ENCODE measurements at places on chromosomes 5 and 9.

DNA sequence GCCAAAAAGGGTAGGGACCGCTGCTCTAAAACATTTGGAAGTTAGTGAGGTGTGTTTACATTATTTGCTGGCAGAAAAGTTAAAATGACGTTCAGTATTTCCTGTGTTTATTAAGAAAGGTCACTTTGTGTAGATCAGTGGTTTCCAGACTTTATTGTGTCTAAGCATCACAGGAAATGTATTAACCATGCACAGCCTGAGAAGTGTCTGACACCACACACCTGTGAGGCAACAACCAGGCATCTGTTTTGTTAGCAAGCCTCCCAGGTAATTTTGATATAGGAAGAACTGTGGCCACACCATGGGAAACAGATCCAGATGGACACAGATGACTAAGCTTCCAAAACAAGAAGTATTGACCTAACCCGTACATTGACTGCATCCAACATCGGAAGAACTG is 12.0 kb downstream of the TTC1 start:
- DNase-seq: no peak

GRCh38 chr5:92939428-92939827 is 641.6 kb downstream of the NR2F1-AS1 start:
- peak; percentile 94 for DNase-seq

GRCh38 chr9:128323791-128324190 is 1.2 kb downstream of the COQ4 start:
- no peak for DNase-seq

DNA sequence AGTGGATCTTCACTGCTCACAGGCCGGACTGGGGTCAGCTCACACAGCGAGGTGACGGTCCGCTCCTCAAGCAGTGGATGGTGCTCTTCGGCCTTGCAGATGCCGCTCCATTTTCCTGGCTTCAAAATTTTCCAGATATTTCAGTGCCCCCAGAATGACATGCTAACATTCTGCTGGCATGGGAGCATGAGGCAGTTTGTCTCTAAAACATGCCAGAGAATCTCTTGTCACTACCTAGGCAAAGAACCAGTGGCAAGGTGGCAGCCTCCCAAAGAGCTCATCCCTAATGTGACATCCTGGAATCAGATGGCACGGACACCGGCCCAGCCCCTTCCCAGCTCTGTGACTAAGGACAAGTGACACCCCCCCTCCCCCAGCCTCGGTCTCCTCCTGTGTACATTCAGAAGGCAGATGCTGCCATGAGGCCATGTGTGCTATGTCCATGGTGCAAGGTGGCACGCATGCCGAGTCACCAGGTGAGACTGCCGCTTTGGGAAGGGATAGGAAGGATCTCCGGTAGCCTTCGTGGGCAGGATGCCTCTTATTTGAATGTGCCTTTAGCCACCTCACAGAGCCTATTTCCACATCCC is 2.7 kb downstream of the S1PR3 start:
- DNase-seq: no peak

DNA sequence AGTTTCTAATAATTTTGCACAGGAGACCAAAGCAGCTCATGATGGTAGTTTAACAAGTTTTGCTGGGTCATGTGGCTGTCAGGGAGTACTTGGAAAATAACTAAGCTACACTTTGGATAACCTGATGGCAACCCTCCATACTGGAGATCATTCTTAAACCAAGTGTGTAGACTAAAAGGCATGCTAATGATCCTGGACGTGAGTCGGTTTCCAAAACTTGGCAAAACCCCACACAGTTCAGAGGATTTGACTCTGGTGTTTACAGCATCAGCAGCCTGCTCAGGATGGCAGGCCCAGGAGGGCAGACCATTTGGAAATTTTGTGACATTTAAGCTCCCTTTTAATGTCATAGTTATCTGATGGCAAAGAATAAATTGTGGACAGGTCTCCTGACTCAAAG is 196.5 kb upstream of the EFNA5 start:
- no peak for DNase-seq

GRCh38 chr9:19138084-19138483 is 10.8 kb upstream of the PLIN2 start:
- no peak for DNase-seq

DNA sequence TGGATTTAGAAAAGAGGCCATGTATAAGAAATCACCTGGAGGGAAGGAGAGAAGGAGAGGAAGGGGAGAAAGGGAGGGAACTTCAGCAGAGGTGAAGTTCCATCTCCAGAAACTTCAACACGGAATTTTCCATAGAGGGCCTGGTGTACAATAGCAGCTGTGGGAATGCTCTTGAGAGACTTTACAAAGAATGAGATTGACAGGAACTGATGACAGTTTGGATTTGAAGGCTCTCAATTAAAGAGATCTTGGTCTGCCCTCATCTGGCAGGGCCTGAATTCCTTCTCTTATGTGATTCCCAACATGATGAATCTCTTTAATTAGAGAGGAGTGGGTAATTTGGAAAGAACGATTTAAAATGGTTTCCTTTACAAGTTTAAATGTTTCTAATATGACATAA is 143.5 kb downstream of the MLLT3 start:
- no peak for DNase-seq

DNA sequence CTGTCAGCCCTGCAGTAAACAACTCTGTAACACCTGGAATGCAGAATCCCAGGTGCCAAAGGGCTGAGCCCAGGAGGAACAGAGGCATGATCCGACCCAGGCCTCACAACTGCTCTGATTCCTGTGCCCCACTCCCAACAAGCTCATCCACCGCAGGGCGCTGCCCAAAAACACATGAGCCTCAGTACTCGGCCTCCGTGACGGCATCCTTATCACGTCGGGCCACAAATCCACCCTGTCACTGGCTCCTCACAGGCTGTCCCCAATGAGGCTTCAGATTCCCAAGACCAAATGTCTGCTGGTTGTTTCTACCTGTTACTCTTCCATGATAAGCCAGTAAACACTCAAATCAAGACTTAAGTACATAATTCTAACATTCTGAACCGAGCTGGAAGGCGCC is 15.2 kb downstream of the QSOX2 start:
- no peak for DNase-seq

GRCh38 chr5:132497488-132497997 is 7.0 kb upstream of the IRF1 start:
- DNase-seq: no peak

DNA sequence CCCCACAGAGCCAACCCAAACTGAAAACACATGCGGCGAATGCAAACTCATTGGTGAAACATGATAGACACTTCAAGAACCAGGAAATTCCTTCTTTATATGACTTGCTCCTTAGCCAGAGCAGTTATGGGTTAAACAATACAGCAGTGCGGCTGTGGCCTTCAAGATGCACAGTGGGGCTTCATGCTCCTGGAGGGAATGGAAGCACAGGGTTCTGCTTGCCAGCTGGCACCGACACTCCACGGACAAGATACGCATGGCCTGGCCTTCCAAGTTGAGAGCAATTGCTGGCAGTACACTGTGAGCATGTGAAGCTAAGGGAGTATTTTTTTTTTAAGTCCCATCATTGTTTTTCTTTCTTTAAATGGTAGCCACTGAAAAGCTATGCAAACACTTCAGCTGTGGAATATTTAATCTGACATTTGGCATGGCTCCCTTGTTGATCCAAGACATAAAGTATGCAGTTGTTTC is 451.6 kb upstream of the CD180 start:
- no peak for DNase-seq

DNA sequence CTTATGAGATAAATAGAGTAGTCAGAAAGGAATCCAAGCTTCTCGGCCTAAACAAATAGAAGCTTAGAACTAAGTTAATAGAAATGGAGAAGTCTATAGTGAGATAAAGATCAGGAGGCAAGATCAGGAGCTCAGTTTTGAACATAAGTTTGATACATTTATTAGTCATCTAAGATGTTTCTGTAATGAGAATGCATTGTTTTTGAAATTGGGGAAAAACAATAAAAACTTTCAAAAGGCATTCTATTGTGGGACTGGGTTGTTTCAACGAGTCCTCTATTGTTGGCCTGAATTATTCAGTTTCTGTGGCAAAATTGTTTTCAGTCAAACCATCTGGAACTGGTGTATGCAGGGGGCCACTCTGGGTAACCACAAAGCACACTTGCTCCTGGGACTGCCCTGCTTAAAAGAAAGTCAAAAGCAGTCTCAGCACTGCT is 181.0 kb upstream of the CLINT1 start:
- no peak for DNase-seq

DNA sequence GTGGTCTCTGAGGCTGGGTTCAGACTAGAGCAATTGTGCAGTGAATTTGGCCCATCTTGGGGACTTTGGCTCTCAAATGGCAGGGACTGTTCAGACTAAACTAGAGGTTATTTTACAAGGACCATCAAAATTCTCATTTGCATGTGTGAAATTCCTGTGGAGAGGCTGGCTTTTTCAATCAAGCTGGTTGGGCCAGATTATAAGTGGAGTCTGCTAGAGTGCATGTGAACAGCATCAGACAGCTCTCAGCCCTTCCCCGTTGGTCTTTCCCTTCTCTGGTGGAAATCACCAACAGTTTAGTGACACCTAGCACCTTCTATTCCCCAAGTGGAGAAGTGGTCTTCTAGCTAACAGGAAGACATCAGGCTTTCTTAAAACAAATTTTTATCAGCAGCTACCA is 301.3 kb downstream of the CWC27 start:
- DNase-seq: no peak

GRCh38 chr5:143373076-143373475 is 30.4 kb downstream of the NR3C1 start:
- DNase-seq: peak; percentile 50

- DNase-seq: peak; percentile 29
These were observed 507.8 kb downstream of the MAT2B start for GRCh38 chr5:164013077-164013670.

GRCh38 chr9:34898846-34899245 is 59.2 kb upstream of the PHF24 start:
- no peak for DNase-seq

- DNase-seq: no peak
These were observed 30.8 kb downstream of the C5 start for GRCh38 chr9:121019273-121019672.

DNA sequence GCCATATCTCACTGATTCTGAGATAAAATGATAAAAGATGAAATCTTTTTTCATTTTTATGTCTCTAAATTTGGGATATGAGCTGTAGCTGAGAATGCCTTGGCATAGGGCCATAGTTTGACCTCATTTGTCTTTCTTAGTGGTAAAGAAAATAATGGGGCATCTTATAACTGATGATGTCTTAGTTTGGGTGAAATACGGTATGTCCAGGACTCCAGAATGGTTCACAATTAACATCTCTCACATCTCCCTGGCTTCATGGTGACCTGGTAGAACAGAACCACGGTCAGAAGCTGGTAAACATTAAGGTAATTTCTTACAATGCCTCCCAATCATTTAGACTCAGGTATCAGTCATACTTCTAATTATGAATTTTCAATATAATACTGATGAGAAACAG is 250.8 kb downstream of the MAT2B start:
- DNase-seq: no peak

DNA sequence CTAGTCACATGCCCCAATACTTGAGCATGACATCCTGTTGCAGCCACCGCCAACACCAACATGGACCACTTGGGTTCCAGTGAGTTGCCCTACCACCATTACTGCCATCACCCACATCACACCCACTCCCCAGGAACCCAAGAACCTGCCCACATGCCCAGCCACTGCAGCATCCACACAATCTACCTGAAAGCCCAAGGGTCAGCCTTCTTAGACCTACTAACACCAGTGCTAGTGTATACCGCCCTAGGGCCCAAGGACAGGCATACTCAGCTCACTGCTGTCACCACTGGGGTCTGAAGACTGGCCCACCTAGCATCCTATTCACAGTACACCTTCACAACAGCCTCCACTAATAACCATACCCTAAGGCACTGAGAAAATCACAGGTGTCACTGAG is 82.0 kb downstream of the SYK start:
- DNase-seq: no peak

Data from NCI-H2171 treated with DMSO at 0.1 percent for 48 hours (cell line).